ENCODE measurements at places on chromosomes 13 and 19.

DNA sequence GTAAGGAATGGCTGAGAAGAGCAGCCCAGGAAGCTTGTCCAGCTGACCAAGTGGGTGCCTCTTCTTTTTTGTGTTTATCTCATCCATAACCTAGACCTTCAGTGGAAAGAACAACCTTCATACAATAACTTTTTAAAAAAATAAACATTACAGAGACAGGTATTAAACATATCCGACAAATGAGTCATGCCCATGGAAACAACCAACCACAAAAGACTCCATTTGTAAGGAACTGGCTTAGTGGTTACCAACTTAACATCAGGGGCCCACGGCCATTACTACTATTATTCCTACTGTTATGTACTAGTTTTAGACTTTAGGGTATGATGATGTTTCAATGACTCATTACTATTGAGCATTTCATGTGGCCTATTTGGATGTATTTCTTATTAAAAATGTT lies 191.7 kb upstream of the SERP2 start:
- no peak for DNase-seq

GRCh38 chr19:16134510-16134909 lies 9.0 kb upstream of the HSH2D start:
- no peak for DNase-seq

DNA sequence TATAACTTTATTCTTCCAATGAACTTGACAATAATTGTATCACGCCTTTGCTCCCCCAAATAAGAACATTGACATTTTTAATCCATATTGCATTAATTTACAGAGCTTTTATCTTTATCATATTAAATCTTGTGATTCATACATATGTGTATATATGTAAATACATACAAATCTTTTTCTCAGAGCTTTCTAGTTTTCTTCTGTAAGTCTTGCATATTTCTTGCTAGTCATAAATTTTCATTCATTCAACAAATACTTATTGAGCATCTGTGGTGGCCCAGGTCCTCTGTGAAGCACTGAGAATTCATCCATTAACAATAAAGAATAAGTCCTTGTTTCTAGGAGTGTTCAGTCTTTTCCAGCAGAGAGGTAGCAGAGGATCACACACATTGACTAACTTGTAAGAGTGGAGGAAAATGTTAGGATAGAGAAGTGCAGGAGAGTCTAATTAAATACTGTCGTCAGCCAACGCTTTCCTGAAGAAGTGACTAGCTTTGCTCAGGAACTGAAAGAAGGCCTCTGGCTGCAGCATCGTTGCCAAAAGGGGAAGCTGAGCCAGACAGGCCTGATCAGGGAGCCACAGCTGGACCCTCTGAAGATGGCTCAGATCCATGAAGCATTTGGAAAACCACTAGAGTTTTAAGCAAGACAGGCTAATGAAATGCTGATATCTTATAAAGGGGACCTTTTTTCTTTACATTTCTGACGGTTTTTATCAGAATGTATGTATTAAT lies 38.6 kb upstream of the LAMP1 start:
- DNase-seq: no peak

DNA sequence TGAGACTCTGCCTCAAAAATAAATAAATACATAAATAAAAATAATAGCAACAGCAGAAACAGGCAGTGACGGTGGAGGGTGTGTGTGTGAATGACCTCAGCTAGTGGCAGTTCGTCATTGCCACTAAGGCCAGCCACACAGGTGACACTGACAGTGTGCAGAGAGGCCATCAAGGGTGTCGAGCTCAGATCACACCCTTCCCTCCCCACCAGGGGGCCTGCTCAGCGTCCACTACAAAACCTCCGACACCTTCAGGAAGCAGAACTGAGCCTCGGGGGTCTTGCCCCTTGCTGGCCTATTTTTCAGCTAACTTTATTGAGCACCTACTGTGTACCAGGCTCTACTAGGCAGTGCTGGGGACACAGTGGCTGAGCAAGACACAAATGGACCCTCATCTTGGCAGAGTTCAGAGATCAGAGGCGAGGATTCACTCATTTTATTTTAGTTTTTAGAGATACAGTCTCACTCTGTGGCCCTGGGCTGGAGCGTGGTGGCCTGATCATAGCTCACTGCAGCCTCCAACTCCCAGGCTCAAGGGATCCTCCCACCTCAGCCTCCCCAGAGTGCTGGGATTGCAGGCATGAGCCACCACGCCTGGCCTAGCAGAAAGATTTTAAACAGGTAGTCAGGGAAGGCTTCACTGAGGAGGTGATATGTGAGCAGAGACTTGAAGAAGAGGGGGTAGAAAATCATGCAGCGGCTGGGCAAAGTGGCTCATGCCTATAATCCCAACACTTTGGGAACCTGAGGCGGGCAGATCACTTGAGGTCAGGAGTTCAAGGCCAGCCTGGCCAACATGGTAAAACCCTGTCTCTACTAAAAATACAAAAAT lies 30.3 kb upstream of the SEMA6B start:
- DNase-seq: no peak

GRCh38 chr19:40612831-40613689 lies 11.9 kb downstream of the LTBP4 start:
- DNase-seq: peak; percentile 90

DNA sequence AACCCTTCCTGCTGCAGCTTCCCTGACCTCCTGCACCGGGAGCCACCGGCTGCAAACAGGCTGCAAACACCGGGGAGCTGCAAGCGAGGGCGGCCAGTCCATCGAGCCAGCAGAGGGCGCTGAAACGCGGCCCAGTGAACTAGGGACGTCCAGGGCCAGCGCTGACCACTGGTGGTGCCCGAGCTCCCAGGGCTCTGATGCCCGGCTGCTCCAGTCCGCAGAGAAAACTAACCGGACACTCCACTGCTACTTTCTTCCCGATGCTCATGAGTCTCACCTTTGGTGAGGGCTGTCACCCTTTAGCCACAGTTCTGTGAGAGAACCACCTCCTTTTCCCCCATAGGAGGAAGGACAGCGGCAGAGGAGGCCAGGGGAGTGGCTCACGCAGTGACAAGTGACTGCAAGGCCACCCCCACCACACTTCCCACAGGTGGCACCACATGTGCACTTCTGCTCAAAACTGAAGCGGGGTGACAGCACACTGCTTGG lies 82.8 kb upstream of the MTIF3 start:
- DNase-seq: peak; percentile 65

GRCh38 chr19:4443188-4443587 lies 14.4 kb downstream of the UBXN6 start:
- no peak for DNase-seq

DNA sequence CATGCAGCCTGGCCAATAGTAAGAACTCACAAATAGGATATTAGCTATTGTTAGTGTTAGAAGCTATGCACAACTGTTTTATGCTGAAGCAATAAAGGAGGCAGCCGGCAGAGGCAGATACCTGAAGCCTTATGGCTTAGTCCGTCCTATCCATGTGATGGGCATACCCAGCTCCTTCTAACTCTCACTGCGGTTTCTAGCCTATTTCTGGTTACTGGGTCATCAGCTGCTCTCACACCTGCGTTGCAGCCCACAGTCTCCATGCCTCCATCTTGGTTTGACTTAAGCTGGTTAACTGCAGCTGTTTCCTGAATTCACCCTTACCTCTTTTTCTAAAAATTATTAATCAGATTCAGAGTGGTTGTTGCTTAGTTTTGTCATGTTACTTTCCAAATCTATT lies 40.5 kb upstream of the CNMD start:
- no peak for DNase-seq

GRCh38 chr13:23778879-23779278 lies 110.3 kb downstream of the MIPEP start:
- no peak for DNase-seq

GRCh38 chr19:39426170-39426569 lies 9.6 kb downstream of the RPS16 start:
- no peak for DNase-seq

GRCh38 chr13:20851844-20852402 lies 50.6 kb downstream of the XPO4 start:
- DNase-seq: no peak

- peak; percentile 59 for DNase-seq
These were observed 12.8 kb upstream of the SELENOW start for GRCh38 chr19:47765523-47766358.

DNA sequence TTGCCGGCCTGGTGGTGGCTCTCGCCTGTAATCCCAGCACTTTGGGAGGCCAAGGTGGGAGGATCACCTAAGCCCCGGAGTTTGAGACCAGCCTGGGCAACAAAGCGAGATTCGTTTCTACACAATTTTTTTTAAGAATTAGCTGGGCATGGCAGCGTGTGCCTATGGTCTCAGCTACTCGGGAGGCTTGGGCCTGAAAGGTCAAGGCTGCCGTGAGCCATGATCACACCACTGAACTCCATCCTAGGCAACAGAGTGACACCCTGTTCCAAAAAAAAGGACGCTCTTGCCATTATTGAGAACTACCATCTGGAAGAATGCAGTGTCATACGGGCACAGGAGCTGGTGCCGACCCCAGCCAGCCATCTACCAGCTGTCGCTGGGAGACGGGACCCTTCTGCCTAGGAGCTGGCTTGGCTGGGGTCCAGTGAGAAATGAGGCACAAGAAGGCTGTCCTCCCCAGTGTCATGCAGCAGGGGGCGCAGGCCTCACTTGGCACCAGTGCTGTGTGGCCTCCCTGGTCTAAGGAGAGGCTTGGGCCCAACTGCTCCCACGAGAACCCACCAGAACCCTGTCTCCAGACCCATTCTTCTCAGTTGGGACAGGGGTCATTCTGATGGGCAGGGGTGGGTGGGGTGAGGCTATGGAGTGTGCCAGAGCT lies 12.2 kb upstream of the RELB start:
- peak; percentile 75 for DNase-seq

GRCh38 chr19:29329460-29330134 lies 116.6 kb upstream of the UQCRFS1 start:
- DNase-seq: no peak

DNA sequence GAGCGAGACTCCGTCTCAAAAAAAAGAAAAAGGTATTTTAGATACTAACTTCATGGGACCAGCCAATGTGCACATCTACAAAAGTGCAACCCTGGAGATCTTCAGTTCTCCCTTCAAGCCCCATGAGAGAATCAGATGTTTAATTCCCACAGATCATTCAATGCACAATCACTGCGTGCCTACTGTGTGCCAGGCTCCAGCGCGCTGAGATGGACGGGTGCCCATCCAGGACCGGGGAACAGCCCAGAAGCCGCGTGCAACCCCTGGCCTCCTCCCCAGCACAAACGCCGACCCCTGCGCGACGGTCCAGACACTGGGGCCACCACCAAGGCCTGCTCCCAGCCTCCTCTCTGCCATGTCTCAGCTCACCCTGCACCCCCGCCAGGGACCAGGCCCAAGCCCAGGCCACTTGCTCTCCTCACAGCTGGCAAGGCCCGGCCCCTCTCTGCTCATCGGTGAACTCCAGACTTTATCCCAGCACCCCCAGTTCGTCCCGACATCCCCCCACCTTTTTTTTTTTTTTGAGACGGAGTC lies 5.3 kb downstream of the BTBD2 start:
- DNase-seq: no peak

GRCh38 chr19:45973553-45974338 lies at the start of gene NOVA2:
NOVA2 (minus strand) TSS chr19:45973865; CDS start chr19:45973351, 514 bp downstream.
- DNase-seq: peak; percentile 67

- DNase-seq: peak; percentile 53
These were observed 2.1 kb upstream of the PCDH8 start for GRCh38 chr13:52850396-52851136.

- DNase-seq: peak; percentile 63
These were observed 729 bp upstream of the MADCAM1 start for GRCh38 chr19:495402-496111.

- no peak for DNase-seq
These were observed 143.6 kb upstream of the SLITRK1 start for GRCh38 chr13:84025824-84026223.

- DNase-seq: no peak
These were observed 7.2 kb upstream of the SERTM1 start for GRCh38 chr13:36666477-36667229.

- DNase-seq: no peak
These were observed 8.5 kb downstream of the MAU2 start for GRCh38 chr19:19329126-19329525.

GRCh38 chr13:111183087-111183645 lies 68.1 kb downstream of the ARHGEF7 start:
- DNase-seq: no peak

DNA sequence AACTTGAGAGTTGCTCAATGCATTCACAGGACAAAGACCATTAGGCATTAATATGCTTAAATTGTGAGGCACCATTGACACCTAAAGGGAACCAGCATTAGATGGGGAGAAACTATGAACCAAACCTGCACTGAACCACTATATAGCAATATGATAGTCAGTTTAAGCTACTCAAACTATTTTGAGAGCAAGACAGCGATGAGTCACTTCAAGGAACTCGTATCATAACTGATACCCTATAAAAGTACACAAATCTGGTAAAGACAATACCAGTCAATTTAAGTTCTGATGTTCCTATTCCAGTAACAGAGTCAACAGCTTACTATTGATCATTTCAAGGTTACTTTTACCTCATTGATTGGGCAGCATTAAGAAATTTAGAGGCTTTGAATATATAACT lies 151.3 kb upstream of the ATXN8OS start:
- DNase-seq: no peak

DNA sequence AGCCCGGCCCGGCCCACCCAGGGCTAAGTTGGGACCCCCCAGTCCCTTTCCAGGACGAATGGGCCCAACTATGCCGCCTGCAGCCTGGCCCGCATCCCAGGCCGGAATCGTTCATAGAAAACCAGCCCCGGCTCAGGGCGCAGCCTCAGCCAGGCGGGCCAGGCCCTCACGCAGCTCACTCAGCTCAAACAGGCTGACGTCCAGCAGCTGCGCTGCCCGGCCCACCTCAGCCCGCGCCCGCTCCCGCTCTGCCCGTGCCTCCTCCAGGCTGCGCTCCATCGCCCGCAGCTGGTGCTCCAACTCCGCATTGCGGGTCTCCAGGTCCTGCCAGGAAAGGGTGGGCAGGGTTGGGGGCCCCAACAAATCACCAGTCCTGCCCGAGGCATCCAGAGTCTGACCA lies 9.8 kb downstream of the DDX49 start:
- DNase-seq: no peak

GRCh38 chr19:45156751-45157150 lies 4.0 kb downstream of the NKPD1 start:
- no peak for DNase-seq

DNA sequence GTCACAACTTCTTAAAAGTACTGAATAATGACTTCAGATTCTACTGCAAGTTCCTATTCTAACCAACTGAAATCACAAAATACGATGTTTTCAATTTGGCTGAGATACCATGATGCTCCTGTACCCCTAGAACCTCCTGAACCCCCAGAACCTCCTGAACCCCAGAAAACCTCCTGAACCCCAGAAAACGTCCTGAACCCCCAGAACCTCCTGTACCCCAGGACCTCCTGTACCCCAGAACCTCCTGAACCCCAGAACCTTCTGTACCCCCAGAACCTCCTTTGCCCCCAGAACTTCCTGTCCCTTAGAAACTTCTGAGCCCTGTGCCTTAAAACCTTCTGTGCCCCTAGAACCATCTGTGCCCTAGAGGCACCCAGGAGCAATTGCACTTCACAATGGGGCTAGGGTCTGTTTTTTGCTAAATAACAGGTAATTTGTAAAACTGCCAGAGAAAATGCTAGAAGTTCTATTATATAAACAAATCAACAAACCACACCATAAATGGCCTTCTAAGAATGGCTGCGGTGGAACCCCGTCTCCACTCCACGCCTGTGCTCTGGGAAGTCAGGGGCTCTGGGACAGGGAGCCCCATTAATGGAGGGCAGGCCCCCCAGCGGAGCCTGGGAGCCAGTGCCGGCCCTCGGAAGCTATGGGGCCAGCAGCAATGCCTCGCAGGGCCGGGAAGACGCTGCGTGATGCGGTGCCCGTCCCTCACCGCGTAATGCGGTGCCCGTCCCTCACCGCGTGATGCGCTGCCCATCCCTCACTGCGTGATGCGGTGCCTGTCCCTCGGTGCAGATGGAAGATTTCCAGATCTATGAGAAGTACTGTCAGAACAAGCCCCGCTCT lies 21.3 kb upstream of the F7 start:
- DNase-seq: no peak

GRCh38 chr13:86563308-86563707 lies 764.1 kb upstream of the SLITRK6 start:
- DNase-seq: no peak
